GM13976 (cell line): ENCODE measurements at places on chromosomes 7 and 10.

- no peak for DNase-seq
Observed at GRCh38 chr7:3075441-3075840, 31.8 kb upstream of the CARD11 start.

- DNase-seq = no peak
Observed at GRCh38 chr10:126080291-126080825, 184.0 kb downstream of the FANK1 start.

- DNase-seq = no peak
Observed at GRCh38 chr10:30984563-30985328, 46.9 kb downstream of the ZNF438 start.

DNA sequence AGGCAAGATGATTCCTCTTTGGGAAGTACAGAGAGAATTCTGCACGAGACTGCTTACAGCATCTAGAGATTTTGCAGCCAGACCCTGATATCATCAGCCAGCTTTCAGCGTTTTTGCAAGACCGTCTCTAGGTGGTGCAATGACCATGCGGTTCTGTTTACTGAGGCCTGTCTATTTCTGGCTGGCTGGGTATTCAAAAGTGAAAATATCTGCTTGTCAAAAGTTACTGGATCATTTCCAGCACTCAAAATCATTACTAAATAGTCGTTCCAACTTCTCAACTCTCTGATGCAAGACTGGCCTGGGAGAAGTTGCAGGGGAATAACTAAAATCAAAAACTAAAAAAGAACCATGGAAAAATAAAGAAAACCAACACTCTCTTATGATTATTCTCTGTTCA, 240.1 kb downstream of the ELMO1 start:
- DNase-seq = peak; percentile 57

GRCh38 chr7:4633012-4633411, 49.1 kb upstream of the FOXK1 start:
- no peak for DNase-seq

GRCh38 chr10:70578371-70578947, 24.1 kb downstream of the PRF1 start:
- DNase-seq = peak; percentile 71

- peak; percentile 54 for DNase-seq
Observed at GRCh38 chr7:153193144-153193595, 433.6 kb downstream of the ACTR3B start.

- DNase-seq = no peak
Observed at GRCh38 chr7:51080622-51081269, 235.9 kb downstream of the COBL start.

DNA sequence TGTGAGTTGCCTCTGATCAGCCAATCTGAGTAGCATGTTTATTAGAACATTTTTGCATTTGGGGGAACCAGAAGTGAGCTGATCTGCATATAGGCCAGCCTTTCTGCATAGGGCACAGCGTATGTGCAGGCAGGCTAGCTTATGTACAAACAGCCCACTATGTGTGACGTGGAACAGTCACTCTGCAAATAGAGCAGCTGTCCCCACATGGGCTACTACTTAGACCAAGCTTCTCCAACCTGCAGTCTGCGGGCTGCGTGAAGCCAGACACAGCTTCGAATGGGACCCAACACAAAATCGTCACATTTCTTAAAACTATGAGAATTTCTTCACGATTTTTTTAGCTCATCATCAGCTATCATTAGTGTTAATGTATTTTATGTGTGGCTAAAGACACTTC, 134.1 kb upstream of the FAM20C start:
- no peak for DNase-seq

DNA sequence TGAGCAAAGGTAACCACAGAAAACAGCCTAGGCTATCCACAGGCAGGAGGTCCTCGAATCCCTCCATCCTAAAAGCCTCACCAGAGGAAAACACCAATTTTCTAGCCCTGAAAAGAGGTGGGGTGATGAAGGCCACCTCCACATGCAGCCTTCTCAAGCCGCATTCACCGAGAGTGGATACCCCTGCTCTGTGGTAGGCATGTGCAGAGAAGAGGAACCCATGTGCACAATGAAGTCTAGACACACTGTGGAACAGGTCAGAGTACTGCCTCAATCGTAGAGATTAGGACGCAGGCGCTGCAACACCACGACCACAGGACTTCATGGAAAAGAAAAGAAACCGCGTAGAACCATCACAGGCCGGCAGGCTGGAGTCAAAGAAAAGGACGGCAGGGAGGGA, 38.8 kb downstream of the GRB10 start:
- DNase-seq = no peak

DNA sequence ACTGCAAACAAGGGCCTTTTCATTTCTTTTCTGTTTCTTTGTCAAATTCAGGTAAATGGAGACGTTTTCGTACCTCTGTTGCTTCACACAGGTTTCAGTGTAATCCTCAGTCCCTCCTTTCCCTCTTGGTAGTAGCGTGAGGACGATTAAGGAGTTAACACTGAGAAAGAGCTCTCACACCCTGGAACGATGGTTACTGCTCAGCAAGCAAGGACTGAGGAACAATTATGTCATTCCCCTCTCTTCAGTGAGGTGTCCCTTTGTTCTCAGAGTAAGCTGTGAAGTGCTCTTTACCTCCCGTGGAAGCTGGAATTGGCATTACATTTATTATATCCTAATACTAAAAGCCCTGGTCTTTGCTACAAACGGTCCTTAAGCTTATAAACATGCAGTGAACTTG, 95.9 kb downstream of the FANK1 start:
- no peak for DNase-seq

GRCh38 chr10:103491729-103492364, 1.7 kb upstream of the NEURL1 start:
- no peak for DNase-seq

GRCh38 chr10:103849880-103850571, 5.3 kb downstream of the SH3PXD2A start:
- no peak for DNase-seq

- DNase-seq = no peak
Observed at GRCh38 chr10:106571192-106571946, 593.1 kb downstream of the SORCS1 start.

DNA sequence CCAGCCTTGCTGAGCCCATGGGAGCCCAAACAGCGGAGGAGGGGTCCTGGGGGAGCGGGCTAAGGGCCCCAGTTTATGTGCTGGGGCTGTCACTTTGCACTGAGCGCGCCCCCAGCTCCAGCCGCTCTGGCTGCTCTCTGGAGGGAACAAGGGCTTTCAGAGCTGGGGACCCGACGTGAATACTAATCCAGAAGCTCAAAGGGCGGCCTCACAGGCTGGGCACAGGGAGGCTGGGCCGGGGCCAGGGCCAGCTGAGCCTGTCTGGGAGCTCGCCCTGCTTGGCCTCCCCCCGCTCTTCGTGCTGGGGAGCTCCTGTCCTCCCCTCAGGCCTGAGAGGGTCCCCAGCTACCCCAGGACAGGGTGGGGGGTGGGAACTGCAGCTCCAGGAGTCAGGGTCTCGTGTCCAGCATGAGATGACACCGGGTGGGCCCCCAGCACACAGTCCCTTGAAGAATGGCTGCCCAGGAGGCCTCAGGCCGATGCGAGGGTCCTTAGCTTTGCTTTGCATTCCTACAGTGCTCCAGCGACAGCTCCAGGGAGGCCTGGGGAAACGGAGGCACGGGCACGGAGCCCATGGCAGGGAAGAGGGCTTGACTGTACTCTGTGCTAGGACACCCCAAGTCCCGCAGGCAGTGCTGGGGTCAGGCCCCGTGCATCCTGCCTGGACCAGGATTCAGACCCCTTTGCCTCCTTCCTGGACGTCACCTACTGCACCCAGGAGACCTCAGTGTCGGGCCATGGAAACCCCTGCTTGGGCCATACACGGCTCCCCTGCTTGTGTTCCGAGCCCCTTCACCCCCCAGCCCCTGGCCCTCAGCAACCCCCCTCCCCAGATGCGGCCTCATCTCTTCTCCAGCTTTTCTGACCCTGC, 5.8 kb upstream of the AMZ1 start:
- no peak for DNase-seq

DNA sequence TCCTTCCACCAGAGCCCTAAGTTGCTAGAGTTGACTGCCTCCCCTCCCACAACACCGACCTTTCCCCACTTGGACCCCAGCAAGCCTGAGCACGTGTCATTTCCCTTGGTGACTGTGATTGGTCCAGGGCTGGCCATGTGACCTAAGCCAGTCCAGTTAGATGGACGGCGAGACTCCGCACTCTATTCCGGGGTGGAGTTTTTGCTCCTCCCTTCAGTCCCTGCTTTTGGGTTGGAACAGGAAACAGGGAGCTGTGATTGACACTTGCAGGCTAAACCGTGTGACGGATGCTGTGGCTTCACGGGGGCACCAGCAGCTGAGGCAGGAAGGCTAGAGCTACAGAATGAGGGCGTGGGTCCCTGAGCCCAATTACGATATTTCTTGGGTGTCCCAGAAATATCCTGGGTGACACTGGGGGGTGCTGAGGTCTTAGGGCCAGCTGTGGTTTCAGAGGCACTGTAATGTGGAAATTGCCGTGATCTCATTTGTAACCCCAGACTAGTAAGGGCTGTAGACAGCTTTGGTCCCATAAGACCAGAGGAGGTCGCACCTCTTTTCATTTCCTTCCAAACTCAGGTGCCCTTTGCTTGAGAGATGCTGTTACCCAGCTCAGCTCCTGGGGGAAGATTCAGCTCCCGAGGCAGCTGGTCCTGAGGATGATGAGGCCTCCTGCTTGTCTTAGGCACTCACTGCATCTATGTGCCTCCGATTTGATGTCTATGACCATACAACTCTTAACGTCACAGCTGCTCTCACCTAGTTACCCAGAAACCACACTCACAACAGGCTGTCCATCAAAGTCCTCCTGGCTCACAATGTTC, 102.7 kb upstream of the NPTX2 start:
- no peak for DNase-seq

GRCh38 chr7:28409716-28410627, 2.3 kb upstream of the CREB5 start:
- no peak for DNase-seq

DNA sequence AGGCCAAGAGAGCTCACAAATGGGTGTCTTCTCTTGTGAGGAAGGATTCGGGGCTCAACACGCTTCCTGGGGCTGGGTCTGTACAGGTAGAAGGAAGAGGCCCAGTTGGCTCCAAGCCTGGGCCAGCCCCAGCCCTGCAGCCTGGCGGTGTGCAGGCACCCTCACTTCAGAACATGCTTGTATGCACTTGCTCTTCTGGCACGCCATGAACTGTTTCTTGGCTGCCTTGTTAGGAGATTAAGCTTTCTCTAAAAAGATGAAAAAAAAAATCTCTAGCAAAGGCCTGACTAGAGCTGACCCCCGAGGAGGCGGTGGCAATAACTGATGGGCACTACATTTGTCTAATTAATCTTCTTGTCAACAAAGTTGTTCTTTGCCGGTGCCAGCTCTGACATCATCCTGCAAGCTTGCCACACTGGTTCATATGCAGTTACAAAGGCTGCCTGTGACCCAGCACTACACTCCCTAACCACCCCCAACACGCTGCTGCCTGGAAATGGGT, 94.7 kb downstream of the WDR11 start:
- DNase-seq = no peak

GRCh38 chr7:32244806-32245345, 174.7 kb upstream of the PDE1C start:
- DNase-seq = no peak

DNA sequence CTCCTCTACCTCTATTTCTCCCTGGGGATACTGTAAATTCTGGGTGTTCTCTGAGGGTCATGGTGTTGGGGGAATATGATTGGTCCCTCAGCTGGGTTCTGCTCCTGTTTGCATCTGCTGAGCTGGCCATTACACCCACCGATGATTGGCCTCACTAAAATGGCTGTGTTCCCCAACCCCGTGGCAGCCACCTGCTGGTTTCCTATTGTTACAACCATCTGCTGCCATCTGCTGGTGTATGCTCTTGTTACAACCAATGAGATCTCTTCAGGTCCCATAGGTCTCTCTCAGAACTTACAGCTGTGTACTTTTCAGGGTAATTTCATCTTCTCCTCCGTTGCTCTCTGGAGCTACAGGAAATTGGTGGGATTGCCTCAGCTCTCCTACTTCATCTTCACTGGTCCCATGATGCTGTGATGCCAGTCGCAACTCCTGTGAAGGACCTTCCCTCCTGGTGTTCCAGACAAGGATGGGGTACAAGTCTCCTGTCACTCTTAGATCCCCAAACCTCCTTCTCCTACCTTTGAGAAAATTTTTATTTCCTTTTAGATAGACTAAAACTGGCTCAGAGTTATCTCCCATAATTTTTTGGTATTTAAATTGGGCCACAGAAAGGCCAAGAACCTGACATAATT, 303.5 kb upstream of the SMIM30 start:
- DNase-seq = peak; percentile 38

GRCh38 chr10:24622781-24623301, 100.8 kb downstream of the ARHGAP21 start:
- DNase-seq = no peak

- DNase-seq = no peak
Observed at GRCh38 chr7:37592366-37592765, 91.2 kb upstream of the GPR141 start.

DNA sequence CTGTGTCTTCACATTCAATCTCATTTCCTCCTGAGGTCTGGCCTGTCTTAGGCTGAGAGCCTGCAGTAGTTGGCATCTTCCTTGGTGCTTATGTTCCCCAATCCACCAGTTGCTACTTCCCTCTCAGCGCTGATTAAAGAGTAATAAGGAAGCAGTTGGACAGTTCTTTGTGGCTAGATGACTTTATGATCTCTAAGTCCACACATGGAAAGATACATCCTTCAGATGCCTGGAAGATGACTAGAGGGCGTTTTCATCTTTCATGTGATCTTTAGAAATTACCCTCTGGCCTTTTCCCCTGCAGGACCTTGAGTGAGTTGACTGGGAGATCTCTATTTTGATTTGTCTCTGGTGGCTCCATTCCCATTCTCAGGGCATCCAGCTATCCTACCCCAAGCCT, 204.5 kb downstream of the GRM3 start:
- DNase-seq = no peak
